Common myeloid progenitor, CD34-positive (primary cell): ENCODE measurements at places on chromosomes 12 and 14.

- DNase-seq: no peak
These were observed 204.9 kb upstream of the RMST start for GRCh38 chr12:97257726-97258125.

DNA sequence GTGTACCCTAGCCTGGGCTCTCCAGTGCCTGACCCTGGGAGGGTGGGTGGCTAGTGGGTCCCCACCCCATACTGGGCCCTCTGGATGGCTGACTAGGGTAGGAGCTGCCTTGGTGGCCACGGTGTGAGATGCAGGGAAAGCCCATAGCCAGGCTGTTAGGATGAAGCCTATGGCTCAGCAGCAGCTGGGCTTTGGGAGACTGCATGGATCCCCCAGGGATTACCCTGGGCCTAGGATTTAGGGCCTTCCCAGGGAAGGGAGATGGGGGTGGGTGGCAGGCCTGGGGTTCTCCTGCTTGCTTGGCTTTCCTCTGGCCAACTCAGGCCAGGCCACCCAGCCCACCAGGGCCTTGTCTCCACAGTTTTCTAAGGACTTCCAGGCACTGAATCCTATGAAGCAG, 6.3 kb downstream of the GSTZ1 start:
- DNase-seq: no peak

DNA sequence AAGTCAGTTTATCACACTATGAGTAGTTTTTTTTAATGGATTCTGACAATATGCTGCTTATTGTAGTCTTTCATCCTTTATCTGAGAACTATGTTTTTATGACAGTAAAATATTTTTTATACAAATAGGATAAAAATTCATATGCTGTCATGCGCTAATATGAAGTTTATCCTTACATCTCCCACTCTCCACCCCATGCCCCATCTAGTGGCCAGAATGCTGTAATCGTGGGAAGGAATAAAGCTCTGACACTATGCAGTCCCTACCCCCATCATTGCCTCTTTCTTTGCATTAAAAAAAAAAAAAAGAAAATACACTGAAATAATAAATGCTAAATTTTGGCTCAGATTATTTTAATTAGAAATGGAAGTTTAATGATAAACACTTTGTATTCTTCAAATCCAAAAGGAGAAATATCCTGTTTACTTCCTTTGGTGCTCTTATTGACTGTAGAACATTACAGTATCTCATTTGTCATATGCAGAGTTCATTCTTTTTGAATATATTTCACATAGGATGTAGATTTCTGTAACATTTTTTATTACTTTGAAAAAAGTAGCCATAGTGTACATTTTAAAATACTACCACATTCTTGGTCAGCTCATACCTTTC, 145.9 kb upstream of the SLCO1C1 start:
- DNase-seq: peak; percentile 24

GRCh38 chr12:122399592-122400373, 22.7 kb downstream of the CLIP1 start:
- DNase-seq: peak; percentile 78
